ENCODE measurements at places on chromosomes 6 and 20.

DNA sequence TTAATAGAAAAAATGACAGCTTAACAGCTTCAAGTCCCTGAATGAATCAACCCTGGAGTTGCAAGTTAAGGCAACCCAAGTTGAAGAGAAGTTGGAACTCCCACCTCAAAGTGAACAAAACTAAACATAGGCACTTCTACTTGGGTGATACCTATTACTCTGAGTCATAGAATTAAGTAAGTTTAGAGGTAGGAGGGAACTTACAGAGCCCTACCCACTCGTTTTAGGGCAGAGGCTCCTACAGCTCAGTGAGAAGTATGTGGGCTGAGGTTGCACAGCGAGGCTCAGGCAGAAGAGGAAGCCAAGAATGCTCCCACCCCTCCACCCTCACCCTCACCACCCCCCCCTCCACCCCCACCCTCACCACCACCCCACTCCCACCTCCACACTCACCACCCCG is 42.2 kb downstream of the NFATC2 start:
- no peak for DNase-seq

- no peak for DNase-seq
These were observed 6.8 kb upstream of the MRAP2 start for GRCh38 chr6:84026721-84027164.

GRCh38 chr6:112249489-112249888 is 4.9 kb downstream of the LAMA4 start:
- DNase-seq, result no peak

DNA sequence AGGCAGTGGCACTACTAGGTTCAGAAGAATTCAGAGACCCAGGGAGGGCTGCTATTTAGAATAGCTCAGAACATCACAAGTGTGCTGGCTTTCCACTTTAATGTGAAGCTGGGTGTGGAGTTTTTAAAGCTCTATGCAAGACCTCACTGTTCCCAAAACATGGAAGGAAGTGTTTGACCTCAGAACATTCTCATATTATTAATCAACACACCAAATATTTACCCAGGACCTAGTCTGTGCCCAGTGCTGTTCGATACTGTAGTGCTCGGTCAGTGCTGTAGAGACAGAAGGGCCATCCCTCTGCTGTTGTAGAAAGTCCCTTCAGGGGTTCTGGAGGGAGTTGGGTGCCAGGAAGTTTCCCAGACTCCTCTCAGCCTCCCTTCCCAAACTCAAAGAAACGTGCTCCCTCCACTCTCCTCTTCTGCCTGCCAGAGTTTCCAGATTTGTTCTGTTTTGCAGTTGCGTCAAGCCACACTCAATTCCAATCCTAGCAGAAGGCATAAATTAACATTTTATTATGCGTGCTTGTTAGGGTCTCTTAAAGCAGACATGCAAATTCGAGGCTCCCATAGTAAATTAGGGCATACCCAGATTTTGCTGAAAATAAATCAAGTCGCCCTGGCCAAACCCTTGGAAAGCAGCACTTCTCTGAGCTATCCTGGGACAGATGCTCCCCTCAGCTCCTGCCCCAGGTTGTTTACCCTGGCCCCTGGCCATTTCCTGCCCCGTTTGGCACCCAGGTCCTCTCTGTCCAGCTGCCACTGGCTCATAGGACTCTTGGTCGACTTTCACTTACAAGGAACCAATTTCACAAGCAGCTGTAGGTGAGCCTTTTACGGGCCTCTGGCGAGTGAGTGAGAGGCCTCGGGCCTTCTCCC is 248.6 kb downstream of the HIVEP2 start:
- DNase-seq, result no peak

GRCh38 chr6:72720464-72720863 is 98.6 kb downstream of the KCNQ5 start:
- no peak for DNase-seq

DNA sequence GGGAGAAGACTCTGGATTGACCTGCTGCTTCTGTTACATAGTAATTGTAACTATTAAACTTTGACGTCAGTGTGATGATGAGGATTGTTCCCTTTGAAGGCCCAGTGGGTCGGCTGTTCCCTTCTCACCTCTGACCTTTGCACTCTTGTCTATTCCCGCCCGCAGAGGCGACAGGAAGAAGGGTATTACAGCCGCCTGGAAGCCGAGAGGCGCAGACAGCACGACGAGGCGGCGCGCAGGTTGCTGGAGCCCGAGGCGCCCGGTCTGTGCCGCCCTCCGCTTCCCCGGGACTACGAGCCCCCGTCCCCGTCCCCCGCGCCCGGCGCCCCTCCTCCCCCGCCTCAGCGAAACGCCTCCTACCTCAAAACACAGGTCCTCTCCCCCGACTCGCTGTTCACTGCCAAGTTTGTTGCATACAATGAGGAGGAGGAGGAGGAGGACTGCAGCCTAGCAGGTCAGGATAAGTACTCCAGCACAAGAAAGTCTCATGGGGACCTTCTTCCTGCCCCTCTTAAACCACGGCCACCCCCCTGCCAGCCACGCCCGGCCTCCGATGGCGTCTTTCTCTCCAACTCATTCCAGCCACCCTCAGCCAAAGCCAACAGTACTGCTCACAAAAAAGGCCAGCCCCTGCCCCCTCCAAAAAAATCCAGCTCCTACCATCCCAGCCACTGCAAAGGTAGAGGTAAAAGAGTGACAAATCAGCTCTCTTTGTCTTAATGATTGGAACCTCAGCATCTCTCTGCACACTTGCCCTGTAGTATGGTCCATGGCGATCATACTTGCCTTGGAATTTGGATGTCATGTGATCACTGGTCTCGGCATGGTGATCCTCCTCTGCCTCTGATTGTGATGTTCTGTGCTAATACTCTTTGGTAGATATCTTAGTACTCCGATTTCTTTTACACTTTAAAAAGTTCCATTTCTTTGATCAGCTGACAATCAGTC is 31.6 kb upstream of the KIF25 start:
- no peak for DNase-seq

- no peak for DNase-seq
These were observed 16.8 kb upstream of the EEF1A1 start for GRCh38 chr6:73537677-73538076.

DNA sequence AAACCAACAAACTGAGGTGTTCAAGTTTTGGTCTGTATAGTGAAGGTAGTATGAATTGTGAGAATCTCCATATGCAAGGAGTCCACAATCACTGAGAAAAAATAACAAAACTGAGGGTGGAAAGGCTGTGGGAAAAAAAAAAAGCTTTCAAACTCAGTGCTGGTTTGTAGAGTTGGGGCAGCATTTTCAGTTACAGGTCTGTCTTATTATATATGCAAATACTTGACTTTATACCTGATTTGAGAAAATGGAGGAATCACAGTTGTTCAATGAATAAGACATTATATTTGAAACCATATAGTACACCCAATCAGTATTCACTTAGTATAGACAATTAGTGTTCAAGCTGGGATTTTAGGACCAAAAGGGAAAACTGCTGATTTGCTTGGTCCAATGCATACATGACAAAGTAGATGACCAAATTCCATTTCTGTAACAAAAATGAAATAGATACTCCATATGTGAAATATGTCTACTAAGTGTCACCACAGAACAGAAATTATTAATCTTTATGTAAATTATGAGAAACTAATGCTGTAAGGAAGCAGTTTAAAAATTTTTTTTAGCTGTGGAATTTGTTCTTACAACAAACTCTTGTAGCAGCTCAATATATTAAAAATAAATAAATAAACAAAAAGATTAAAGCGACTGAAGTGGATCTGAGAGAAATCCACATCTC is 187.7 kb downstream of the ASCC3 start:
- DNase-seq, result no peak

- DNase-seq, result no peak
These were observed 21.2 kb downstream of the RIOK1 start for GRCh38 chr6:7410851-7411250.

GRCh38 chr6:82584194-82584695 is 220.6 kb downstream of the TPBG start:
- DNase-seq, result no peak

DNA sequence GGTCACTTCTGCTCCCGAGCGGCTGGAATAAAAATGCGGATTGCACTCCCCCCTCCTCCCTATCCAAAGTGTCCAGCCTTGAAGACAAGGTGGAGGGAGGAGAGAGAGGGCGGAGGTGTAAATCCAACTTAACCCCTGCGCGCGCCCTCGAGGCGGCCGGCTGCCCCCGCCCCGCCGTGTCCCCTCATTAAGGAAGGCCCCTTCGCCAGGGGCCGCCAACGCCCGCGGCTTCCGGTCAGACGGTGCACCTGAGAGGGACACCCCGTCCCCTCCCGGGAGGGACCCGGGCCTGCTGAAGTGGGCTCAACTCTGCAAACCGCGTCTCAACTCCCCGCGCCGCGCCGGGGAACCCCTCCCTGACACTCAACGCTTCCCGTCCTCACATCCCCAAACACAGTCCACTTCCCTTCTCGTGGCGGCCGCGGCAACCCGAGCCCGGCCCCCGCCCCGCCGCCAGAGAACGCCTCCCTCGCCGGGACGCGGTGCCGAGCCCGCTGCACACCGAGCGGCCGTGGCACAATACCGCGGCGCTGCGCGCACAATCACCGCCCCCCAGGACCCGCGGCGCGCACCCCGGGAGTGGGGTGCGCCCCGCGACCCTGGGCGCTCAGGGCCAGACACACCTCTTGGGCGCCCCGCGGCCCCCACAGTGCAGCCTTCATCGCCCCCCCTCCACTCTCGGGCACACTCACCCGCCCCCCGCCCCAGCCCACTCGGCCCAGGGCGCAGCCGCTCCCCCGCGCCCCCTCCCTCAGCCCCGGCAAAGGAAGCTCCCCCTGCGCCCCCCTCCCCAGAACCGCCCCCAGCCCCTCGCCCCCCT is 102.5 kb downstream of the NOL4L start:
- DNase-seq, result peak; percentile 47

GRCh38 chr20:45339084-45339483 is 9.1 kb downstream of the SDC4 start:
- no peak for DNase-seq

- DNase-seq, result no peak
These were observed 7.2 kb downstream of the NCOA7 start for GRCh38 chr6:125797886-125798444.

DNA sequence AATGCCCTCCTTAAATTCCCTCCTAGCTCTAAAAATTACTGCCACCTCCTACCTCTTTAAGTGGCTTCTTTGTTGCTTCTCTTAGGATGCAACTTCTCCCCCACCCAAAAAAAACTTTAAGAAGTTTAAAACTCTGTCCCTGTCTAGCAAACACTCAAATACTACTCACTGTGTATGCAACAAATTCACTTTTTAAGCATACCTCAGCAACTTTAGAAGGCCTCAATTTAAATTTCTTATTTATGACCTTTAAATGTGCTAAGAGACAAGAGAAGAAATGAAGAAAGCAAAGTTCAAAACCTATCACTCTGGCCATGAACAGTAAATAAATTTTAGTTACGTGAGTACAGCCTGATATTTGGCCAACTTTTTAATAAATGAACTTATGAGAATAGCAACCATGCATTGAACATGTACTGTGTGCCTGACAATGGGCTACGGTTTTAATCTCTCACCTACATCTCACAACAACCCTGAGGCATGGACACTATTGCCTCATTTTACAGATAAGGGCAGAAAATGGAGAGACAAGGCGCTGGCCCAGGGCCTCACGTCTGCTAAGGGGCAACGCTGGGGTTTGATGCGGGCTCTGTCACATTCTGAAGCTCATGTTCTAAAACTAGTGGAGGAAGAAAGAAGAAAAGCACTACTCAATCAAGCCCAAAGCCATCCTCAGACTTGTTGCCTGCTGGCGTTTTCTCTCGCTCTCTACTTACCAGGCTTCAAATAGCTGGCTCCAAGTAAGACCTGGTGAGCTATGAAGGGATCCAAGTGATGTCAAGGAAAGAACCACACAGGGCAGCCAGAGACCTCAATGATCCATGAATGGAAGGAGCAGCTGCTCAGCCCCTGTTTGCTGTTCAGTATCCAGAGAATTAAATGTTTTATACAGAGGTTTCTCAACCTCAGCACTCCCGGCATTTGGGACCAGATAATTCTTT is 99.8 kb downstream of the TBC1D7 start:
- no peak for DNase-seq

GRCh38 chr6:10112871-10113549 is 301.9 kb downstream of the TFAP2A start:
- DNase-seq, result no peak

DNA sequence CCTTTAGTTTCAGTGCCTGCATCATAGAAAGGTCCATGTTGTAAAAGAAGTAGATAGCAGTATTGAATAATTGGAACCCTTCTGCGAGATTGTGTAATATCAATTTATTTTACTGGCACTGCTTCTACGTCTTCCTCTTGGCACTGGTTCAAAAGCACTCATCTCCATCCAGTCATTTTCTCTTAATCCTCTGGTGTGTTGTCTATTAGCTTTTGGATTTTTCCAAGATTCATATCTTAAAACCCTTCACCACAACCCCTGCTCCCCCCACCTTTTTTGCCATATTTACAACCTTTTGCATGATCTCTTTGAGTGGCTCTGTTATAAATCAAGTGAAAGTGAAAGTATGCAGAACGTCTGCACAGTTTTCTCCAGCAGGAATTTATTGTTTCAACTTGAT is 76.6 kb upstream of the HSF2 start:
- peak; percentile 16 for DNase-seq

DNA sequence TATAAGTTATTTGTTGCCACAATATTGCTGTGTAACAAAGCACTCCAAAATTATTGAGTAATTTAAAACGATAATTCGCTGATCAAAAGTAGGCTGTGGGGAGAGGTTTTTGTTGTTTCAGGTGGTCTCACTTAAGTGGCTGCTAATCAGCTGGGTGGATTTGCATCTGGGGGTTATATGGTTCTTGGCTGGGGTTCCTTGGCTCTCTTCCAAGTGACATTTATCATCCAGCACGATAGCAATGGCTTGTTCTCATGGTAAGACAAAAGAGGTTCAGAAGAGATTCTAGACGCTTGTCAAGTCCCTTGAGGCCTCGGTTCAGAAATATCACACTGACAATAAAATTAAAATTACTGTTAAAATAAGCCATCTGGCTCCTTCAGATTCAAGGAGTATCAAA is 1648.8 kb downstream of the GRIK2 start:
- peak; percentile 23 for DNase-seq

DNA sequence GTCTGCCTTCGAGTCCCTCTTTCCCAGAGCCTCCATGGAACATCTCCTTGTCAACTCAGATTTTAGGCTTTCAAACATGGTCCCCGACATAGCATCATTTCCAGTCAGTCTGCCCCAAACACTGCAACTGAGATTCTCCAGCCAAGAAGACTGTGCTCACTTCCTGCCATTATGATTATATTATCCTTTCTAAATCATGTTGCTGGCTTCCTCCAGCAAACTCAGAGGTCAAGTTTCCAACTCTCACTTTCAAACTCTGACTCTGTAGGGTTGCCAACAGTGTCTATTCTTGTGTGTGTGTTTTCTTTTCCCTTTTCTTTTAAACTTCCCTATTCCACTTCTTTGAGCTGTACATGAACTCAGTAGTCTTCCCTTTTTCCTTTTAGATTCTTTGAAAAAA is 61.2 kb upstream of the TRAF3IP2 start:
- DNase-seq, result no peak

DNA sequence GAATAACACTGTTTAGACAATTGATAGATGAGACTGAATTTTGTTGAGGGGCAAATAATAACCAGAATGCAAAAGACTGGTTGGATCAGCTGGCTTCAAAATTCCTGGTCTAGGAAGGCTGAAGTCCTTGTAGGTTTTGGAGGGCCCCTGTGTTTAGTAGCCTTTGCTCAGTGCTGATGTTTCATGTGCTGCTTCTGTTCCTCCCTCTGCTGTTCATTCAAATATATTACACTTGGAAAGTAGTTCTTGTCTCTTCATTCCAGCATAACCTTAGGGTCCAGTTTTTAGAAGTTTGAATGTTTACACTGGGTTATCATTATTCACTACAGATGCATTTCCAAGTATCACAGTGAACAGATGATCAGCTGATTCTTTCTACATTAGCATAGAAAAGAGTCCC is 72.5 kb downstream of the FLRT3 start:
- DNase-seq, result no peak

GRCh38 chr20:973785-974194 is 28.3 kb downstream of the RSPO4 start:
- peak; percentile 28 for DNase-seq

- DNase-seq, result no peak
These were observed 102.6 kb upstream of the LAMP5 start for GRCh38 chr20:9411833-9412232.

Measured in SK-N-DZ (cell line).